ENCODE measurements at places on chromosomes 11 and 22.

DNA sequence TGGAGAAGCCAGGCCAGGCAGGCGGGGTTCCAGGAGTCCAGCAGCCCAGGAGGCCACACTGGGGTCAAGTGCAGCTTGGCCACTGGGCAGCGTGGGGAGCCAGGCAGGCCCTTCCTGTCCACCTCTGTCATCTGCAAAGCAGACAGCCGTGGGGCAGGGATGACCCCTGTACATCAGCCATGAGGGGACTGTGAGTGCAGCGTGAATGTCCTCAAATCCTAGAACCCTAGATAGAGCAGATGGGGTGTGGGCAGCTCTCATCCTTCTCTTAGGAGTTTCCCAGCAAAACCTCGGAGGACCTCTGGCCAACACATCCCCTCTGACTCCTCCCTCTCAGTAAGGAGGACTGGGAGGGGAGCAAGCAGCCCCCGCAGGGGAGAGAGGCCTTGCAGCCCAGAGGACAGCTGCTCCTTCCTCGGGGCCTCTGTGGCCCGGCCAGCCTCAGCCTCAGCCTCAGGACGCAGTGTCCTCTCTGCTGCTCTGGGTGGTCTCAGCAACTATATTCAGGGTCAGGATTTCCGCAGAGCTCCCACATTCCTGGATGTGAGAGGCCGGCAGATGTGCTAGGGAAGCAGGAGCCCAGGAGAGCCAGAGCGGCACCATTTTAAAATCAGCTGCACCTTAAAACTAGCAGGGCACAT, 820.5 kb downstream of the BRD1 start:
- no peak for DNase-seq

DNA sequence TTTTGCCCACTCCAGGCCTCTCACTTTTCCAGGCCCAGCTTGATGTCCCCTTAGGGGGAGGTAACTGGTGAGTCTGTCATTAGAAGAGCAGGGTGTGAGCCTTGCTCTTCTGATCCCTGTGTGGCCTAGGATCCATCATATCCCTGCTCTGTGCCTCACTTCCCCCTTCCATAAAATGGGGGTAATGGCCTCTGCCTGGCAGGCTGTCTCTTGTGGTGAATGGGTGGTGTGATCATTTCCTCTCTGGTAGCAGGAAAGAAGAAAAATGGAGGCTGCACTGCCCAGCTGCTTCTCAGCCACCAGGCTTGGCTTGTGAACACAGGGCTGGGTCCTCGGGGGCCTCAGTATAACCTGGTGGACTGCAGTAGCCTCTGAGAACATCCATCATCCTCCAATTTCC, 5.6 kb downstream of the ARHGEF17 start:
- no peak for DNase-seq

DNA sequence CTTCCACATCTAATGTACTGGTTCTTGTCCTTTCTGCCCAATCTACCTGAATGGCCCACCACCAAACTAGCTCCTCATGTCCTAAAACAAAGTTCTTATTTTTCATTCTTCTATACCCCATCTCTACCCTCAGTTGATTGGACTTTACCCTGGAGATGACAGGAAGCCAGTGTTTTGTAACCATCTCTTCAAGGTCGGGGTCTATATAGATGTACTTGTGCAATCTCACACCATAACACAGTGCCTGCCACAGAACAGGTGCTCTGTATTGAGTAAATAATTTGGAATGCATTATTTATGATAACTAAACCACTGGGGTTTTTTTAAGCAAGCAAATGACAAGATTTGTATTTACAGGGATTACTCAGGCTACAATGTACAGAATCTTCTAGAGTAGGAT, 76.7 kb upstream of the FAM181B start:
- DNase-seq: no peak

GRCh38 chr11:122749005-122749687, 89.2 kb upstream of the CRTAM start:
- DNase-seq: no peak

DNA sequence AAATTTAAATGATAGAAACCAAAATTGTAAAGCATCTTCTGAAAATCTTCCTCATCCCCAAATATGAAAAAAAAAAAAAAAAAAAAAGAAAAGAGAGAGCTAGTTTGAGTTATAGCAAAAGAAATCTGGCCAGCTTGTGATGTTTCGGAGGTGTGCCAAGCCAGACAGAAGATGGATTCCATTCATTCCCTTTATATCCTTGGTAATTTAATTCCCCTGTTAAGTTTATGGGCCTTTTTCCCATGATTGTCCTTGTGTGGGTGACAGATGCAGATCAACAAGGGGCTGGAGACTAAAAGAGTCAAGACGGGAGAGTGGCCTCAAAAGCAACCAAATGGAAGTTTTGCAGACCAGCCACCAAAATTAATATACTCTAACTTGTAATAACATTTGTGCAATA, 47.6 kb upstream of the PARVA start:
- DNase-seq: no peak

- peak; percentile 24 for DNase-seq
Observed at GRCh38 chr11:33802194-33802950, 28.1 kb upstream of the FBXO3 start.

- peak; percentile 37 for DNase-seq
Observed at GRCh38 chr11:131064373-131064991, 148.2 kb upstream of the SNX19 start.

- DNase-seq: no peak
Observed at GRCh38 chr11:119728211-119728626, 781 bp downstream of the NECTIN1 start.

- no peak for DNase-seq
Observed at GRCh38 chr22:32216911-32217310, 12.0 kb upstream of the RFPL2 start.

DNA sequence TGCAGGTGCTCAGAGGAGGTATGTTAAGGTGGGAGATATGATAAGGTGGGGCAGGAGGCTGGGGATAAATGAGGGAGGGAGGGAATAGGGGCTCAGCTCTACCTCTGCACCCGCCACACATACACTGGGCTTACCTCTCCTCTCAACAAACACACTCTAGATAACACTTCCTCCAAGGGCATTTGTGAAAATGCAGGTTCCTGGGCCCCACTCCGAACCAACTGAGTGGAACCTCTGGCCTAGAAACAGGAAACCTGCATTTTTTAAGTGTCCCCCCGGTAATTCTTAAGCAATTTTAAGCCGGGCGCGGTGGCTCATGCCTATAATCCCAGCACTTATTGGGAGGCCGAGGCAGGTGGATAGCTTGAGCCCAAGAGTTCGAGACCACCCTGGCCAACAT, 46.5 kb upstream of the CD5 start:
- DNase-seq: no peak

GRCh38 chr11:71180694-71181470, 71.5 kb downstream of the SHANK2 start:
- DNase-seq: no peak

DNA sequence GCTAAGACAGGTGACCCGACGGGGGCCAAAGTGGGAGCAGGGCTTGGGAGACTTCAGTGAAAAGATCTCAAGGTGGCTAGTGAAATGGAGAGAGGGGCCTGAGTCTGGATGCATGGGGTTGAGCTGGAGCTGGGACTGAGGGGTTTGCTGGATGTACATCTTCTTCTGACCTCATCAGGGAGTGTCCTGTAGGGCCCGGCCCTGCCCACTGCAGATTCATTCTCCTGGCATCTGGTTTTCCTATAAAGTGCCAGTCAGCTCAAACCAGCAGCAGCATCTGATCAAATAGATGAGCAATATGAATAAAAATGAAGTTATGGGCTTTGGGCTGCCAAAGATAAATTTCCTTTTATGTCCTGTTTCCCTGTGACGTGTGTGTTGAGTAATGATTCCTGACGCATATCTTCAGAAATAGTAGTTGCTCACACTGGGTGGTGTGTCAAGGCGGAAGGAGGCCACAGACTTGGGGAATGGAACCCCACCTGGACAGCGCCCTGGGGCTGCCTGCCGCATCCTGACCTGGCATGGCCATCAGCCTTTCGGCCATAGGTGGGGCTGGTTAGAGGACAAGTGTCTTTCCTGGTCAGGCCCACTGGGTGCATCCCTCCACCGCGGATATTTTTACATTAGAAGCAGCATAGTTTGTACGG, 135.4 kb downstream of the OSBP2 start:
- DNase-seq: peak; percentile 78

DNA sequence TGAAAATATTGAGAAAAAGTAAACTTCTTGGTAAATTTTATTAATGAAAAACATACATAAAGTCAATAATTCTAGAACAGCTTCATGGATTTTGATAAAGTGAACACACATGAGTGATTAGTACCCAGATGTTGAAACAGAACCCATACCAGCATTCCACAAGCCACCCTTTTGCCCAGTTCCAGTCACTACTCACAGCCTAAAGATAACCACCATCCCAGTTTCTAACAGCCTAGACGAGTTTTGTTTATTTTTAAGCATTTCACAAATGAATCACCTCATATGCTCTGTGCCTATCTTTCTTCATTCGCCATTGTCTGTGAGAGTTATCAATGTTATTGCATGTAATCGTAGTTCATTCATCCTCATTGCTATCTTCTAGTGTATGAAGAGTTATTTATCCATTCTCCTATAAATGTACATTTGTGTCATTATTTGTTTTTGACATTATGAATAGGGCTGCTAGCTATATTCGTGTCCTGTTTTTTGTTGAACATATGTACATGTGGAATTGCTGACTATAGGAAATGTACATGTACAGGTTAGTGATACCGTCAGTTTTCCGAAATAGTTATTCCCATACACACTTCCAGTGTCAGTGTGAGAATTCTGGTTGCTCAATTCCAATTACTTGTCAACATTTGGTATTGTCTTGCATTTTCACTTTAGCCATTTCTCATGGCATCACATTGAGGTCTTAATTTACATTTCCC, 44.5 kb upstream of the TEAD1 start:
- DNase-seq: no peak

- no peak for DNase-seq
Observed at GRCh38 chr22:17888855-17889254, 114.6 kb upstream of the BID start.

DNA sequence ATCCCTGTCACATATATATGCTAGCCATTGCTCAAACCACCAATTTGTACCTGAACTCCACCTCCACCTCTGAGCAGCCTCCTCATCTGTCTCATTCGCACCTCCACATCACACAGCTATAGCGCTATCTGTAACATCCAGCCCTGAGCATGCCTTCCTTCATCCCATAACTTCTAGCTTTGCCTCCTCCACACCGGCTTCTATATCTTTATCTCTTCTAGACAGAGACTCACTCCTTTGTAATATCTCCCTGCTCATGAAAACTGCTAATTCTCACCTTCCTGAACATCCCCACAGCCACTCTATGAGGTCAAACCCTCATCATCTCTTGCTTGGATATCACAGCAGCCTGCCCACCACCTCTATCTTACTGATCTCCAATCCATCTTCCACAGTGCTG, 5.9 kb downstream of the SIAE start:
- no peak for DNase-seq

DNA sequence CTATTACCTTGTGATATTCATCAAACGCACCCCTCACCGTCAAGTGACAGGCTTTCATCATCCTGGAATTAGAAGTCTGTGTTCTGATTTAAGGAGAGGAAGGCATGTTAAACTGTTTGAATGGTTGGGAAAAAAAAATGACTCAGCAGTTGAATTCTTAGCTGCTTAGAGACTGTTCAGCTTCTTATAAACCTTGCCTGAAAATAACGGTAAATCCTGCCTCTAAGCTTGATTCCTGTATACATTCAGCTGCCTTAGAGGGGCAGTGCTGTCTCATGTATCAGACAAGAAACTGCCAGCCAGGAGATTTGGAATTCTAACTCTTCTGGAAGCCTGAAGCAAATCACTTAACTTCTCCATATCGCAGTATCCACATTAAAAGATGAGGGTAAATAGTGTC, 437.4 kb downstream of the JRKL start:
- no peak for DNase-seq

DNA sequence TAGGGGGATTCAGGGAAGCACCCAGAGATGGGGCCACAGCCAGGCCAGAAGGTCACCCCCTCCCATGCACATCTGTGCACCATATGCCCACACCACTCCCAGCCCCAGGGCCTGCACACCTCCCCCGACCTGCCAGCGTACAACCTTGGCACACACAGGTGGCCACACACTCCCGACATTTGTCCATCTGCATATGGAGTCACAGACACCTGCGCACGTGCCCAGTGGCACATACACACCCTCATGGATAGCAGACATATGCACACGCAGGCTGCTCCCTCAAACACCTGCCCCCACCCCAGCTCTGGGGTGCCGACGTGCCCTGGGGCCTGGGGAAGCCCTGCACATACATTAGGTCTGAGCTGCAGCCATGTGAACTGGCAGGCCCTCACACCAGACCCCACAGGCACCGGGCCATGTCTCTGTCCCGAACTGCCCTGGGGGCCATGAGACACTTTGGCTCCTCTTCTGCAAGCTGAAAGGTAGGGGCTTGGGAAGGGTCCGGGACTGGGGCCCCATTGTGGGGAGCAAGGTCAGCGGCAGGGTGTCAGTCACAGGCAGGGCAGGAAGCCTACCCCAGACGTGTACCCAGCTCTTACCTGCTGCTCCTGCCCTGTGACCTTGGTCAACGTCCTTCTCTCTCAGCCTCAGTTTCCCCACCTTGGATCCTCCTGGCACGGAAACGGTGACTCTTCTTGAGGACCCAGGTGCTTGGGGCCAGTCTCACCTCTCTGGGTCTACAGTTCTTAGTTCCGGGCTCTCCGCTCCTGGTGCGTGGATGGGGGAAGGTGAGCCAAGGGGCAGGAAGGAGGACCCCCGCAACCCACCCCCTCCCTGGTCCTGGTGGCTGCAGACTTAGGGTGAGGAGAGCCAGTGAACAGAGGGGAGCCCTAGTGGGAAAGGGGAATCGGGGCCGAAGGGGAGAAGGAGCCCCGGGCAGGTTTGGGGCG, 579 bp upstream of the CABP7 start:
- no peak for DNase-seq

GRCh38 chr22:41758231-41758630, 42.2 kb upstream of the CCDC134 start:
- no peak for DNase-seq

GRCh38 chr11:25650319-25650718, 681.6 kb upstream of the ANO3 start:
- DNase-seq: no peak

GRCh38 chr11:82539669-82540068, 194.0 kb downstream of the FAM181B start:
- no peak for DNase-seq

DNA sequence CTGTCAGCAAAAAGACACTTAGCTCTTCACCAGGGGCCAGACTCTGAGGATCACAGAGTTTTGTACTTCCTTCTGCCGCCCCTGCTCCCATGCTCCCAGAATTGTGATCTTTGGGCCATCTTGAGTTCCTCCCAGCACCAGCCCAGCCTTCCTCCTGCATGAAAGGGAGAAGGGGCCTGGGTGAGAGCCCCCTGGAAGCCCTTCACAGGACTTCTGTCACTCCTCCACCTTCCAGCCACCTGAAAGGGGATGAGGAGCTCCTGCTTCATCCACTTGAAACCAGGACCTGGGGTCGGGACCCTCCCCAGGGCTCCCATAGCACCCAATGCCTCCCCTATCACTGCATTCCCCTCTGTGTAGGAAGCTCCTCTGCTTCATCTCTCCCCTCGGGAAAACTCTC, 174.2 kb downstream of the BUD13 start:
- no peak for DNase-seq
